NCI-H2081 (cell line): ENCODE measurements at places on chromosomes 7 and 10.
A peak's percentile ranks its signal among the peaks of the same experiment; 100 is the strongest.

DNA sequence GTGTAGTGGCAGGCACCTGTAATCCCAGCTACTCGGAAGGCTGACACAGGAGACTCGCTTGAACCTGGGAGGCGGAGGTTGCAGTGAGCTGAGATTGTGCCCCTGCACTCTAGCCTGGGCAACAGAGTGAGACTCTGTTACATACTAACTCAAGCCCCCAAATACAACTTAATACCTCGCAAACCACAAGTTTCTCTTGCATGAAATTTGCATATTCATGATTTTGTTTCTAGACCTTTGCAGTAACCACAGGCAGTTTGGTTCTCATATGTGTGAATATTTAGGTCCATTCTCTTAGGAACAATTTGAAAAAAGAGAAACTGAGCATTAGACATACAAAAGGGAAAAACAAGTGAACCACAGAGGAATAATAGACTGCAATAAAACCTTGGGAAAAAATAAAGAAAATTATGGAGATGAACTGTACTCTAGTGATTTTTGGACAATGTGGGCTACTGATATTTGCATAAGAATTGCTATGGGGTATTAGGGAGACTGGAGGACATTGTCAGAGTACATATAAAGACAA is 77.0 kb downstream of the ZNF277 start:
- no peak for DNase-seq

GRCh38 chr10:78571891-78572290 is 496.9 kb upstream of the ZMIZ1 start:
- no peak for DNase-seq

DNA sequence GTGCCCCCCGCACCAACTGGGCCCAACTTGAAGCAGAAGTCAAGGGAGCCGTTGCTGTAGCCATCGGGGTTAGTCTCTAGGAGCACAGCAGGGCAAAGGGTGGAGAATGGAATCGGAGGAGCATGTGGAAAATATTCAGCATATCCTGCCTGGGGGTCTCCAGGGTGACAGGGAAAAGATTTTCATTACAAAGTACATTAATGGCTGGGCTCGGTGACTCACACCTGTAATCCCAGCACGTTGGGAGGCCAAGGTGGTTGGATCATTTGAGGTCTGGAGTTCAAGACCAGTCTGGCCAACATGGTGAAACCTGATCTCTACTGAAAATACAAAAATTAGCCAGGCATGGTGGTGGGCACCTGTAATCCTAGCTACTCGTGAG is 53.8 kb upstream of the ABLIM1 start:
- DNase-seq, result no peak

DNA sequence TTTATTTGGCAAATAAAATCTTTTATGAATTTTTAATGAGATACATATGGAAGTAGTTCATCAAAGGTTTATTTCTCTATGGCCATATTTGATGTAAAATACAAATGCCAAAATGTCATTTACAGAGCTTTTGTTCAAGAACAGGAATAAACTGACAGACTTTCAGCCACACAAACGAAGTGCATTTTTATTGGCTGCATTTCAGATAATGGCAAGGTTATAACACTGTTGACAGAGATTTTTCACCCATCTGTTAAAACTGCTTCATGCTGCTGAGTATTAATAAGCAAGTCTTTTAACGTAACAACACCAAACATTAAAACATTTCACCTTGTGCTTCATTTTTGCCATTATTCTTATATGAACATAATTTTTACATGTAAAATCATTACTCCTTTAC is 254.4 kb downstream of the ANKRD7 start:
- DNase-seq, result peak; percentile 90

DNA sequence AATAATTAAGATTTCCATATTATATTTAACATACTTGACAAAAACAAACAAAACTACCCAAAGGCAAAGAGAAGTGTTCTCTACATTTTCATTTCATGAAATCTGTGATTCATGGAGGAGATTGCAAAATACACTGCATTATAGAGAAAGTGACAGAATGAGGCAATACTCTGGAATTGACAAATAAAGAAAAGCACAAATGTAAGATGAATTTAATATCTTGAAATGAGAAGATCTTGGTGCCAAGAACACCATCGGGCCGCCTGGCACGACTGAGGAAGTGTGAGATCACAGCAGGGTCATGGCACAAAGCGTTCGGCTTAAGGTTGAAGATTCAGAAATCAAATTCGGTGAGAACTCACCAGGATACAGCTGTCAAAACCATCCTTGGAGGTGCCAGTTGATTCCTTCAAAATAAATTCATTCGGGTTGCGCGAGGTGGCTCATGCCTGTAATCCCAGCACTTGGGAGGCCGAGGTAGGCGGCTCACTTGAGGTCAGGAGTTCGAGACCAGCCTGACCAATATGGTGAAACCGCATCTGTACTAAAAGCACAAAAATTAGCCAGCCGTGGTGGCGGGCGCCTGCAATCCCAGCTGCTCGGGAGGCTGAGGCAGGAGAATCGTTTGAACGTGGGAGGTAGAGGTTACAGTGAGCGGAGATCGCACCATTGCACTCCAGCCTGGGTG is 174.0 kb upstream of the PFKP start:
- DNase-seq, result no peak

DNA sequence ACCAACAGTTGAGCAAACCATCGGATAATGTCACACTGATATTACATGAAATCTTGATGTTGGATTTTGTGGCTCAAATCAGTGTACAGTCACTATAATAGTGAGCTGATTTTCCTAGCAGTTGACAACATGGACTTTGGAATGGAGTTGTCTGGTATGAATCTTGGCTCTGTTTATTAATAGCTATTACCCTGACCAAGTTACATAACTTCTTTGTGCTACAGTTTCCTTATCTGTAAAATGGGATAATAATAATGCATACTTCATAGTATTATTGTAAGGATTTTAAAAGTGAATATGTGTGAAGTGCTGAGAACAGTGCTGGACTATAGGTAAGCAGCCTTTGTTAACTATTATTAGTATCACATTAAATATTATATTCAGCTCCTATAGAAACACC is 26.1 kb upstream of the ANLN start:
- no peak for DNase-seq

- no peak for DNase-seq
Measured at GRCh38 chr10:50620899-50621298, 2.9 kb downstream of the SGMS1 start.

GRCh38 chr10:83927166-83927565 is 212.1 kb upstream of the GHITM start:
- DNase-seq, result no peak

DNA sequence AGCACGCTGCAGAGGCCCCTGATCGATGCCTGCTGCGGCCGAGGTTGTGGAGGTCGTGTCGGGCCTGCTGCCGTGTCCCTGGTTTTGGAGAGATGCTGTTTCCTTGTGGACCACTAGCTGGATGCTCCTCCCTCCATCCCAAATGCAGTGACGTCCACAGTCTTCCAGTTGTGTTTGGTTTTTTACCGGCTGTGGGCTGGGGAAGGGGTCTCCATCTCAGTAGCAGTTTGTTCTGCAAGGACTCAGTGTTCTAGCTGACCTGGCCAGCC is 143.0 kb upstream of the SHH start:
- no peak for DNase-seq

- no peak for DNase-seq
Measured at GRCh38 chr10:22856444-22857074, 71.3 kb upstream of the ARMC3 start.

- no peak for DNase-seq
Measured at GRCh38 chr7:94962661-94963060, 55.3 kb downstream of the PPP1R9A start.

DNA sequence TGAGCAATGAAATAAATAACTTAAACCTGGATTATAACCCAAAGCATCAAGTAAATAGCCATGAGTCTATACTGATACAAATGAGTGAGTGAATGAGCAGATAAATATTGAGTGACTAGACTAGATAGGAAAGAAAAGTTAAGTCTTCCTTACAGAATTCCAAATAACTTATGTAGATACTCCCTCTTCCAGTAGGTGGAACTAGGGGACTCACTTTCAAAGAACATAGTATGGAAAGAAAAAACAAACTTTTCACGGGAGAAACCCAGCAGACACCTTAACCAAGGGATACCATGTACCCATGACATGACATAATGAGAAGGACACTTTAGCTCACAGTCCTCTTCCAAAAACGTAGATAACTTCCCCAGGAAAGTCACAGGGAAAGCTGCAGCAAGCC is 32.2 kb downstream of the CSGALNACT2 start:
- no peak for DNase-seq

DNA sequence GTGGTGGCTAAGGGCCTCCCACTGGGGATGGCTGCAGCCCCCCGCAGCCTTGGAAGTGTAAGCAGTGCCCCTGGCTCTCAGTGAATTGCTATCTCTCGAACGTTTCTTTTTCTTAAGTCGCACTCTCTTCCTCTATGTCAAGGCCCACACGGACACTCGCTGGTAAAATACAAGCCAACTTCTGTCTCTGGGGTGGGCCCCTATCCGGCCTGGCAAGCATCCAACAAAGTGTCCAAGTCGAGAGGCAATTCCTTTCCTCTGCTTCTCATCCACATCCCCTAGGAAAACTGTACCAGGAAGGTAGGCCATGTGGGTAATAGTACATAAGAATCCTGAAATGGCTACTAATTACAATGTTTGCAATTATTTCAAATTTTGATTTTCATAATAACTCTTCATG is 194.9 kb upstream of the MGMT start:
- DNase-seq, result no peak

DNA sequence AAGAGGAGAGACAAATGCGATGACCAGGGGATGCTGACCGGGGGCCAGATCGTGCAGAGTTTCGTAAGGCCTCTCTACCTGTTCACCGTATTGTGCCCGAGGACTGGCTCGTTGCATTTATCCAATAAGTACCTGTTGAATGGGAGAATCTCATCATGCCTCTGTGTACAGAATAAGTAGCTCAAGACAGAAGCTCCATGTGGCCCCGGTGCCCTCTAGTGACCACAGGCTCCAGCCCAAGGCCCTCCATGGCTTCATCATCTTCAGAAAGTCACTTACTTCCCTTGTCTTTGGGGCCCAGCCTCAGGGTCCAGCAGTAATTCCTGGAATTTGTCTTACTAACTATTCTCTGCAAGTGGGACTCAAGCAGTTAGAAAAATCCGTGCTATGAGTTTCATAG is 151.0 kb downstream of the CHN2 start:
- peak; percentile 55 for DNase-seq

DNA sequence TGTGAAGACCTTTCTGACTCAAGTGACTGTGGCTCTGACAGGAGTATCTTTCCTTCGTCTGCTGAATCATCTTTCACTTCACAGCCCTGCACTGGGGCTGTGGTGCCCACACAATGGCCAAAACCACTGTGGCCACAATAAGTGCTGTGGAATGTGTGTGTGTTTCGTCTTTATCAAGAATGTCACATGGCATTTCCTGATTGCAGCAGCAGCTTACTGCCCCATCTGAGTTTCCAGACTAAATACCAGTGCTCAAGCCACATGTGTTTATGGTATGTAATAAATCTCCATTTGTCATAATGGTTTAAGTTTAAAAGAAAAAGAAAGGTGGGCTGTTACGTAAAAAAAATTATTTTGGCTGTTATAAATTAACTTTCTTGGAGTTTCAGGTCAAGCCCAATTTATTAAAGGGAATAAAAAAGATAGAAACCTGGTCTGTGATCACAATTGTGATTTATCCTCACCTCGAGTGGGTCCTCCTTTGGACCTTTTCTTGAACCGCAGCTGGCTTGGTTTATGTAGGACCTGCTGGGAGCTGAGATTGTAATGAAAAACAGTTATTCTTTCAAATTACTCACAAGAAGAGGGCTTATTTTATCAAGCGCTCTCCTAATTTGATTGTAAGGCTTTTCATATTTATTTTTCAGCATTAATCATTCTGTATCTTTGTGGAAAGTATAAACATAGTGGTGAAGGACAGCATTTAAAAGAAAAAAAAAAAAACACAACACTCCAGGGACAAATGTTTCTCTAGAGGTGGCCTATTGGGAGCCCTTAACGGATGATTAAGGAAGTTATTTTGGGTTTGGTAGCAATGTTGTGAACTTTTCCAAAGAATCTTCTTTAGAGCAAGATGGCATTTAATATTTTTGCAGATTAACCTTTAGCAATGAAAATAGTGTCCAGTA is 116.2 kb downstream of the LRMDA start:
- DNase-seq, result no peak

DNA sequence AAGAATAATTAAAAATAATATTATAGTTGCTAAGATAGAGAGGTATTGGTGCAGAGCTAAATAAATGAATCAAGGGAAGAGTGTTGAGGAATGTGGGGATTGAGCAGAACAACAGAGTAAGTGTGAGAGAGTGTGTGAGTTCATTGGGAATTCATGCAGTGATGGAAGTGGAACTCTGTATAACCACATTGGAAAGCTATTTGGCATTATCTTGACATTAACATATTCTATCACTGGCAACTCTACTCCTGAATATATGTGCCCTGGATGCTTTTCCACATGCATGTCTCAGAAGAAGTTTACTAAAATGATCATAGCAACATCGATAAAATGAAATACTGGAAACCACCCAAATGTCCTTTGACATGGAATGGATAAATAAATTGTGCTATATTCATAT is 164.1 kb downstream of the SEMA3E start:
- no peak for DNase-seq

DNA sequence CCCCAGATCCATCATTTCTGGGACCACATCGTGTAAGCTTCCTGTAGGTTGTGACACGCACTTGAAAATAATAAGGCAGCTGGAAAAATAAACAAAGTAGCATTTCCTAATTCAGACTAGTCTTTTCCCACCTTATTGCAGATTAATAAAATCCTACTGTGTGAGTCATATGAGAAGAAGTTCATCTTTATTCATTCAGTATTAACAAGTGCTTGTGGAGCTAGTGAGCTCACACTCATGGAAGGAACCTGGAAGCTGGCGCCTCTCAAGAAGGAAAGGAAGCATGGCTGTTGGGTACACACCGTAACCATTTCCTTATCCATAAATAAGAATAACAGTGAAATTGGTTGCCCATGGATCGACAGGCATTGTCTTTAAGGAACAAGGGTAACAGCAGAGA is 152.6 kb upstream of the PFKP start:
- no peak for DNase-seq

- DNase-seq, result no peak
Measured at GRCh38 chr10:94412449-94412848, 10.1 kb downstream of the TBC1D12 start.

DNA sequence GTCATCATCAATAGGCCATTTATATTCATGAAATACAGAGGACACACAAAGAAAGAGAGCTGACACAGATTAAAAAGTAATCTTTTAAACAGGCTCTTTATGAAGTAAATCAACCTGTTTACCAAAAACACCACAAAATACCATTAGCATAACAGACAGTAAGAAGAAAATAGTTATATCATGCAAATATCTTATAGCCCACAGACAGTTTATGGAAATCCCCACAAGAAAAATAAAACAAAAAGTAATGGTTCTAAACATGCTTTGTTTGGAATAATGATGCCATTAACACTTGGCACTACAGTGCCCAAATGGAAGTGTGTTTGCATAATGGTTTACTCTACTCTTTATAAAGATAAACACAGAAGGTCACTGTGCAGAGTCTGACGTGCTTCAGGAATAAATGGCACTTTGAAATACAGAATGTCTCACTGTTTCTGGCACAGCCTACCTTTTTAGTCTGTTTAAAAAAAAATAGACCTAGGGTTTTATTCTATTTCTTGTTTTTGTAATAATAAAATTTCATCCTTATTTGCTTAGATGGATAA is 30.1 kb downstream of the SEMA3D start:
- peak; percentile 50 for DNase-seq
